ENCODE measurements at places on chromosomes 7 and 10.

GRCh38 chr10:120760253-120760652, 90.9 kb upstream of the WDR11 start:
- no peak for DNase-seq

DNA sequence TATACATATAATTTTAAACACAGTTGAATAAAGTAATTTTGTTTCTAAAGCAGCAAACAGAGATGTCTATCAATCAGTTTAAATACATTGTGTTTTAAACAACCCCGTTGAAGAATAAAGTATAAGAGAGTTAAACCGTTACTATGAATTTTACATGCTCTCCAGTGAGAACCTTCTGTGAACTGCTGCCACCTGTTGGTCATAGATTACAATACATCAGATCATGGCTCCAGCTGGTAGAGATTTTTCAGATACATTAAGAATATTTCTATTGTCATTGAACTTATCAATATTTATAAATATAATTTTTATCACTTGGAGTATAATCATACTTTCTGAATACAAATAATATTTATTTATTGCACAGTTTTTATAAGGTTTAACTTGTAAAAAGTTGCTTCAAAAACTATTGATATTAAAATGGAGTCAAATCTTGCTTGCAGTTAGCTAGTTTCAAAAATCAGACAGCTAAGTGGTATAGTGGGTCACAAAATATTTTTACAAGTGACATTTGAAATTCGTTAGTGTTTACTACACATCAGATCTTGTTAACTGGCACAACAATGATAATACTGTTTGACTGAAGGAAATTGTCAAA, 561.2 kb upstream of the PHF14 start:
- DNase-seq = no peak

GRCh38 chr10:19595212-19595845, 220.9 kb upstream of the PLXDC2 start:
- DNase-seq = no peak

- DNase-seq = no peak
These were observed 523 bp downstream of the ANKRD30A start for GRCh38 chr10:37125921-37126320.

- DNase-seq = no peak
These were observed 156.7 kb upstream of the BET1 start for GRCh38 chr7:94160719-94161435.

- no peak for DNase-seq
These were observed 48.1 kb upstream of the PLEKHA1 start for GRCh38 chr10:122326385-122326784.

GRCh38 chr10:1454428-1454827, 282.9 kb downstream of the ADARB2 start:
- no peak for DNase-seq

GRCh38 chr10:88474884-88475844, 108.0 kb downstream of the RNLS start:
- DNase-seq = no peak

DNA sequence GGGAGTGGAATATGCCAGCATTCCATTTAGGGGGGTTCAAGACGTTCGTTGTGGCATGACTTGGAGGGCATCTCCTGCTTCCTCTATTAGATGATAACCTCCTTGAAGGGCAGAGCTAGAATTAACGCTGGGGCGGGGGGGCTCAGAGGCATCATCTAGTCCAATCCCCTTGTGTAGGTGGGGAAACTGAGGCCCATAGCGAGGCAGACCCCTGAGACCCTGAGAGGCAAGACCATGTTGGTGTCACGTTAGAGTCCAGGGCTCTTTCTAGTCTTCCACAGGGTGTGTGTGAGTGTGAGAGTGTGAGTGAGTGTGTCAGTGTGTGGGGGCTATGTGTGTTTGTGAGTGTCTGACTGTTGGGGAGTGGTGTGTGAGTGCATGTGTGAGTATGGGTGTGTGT, 29.3 kb upstream of the NUB1 start:
- DNase-seq = no peak

DNA sequence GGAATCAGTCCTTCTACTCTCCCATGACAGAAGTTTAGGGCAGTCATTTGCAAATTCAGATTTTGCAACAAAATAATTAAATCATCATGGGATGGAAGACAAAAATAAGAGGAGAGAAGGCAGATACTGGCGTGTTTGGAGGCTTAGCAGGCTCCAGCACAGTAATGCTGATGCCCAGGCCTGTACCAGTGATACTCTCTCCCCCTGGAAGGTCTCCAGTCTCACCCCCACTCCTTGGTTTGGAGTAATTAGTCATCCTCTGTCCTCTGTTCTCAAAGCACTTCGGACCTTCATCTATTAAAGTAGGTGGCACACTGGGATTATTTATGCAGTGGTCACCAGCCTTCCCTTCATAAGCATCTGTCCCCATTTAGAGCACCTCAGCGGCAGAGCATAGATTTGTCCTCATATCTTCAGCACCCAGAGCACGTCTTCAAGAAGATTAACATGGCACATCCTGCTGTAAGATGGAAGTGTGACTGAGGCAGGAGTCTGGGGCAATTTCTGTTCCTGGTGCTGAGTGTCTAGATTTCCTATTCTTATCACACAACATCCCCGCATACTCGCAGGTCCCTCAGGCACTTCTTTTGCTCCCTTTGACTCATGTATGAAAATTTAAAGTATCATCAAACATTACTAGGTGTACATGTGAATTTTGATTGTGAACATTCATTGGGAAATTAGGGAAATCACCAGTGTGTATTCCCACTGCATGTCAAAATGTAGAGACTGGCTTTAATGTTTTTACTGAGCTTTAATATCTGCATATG, 31.3 kb upstream of the TRIL start:
- DNase-seq = no peak

GRCh38 chr7:20444030-20444800, 113.5 kb downstream of the ITGB8 start:
- DNase-seq = no peak

DNA sequence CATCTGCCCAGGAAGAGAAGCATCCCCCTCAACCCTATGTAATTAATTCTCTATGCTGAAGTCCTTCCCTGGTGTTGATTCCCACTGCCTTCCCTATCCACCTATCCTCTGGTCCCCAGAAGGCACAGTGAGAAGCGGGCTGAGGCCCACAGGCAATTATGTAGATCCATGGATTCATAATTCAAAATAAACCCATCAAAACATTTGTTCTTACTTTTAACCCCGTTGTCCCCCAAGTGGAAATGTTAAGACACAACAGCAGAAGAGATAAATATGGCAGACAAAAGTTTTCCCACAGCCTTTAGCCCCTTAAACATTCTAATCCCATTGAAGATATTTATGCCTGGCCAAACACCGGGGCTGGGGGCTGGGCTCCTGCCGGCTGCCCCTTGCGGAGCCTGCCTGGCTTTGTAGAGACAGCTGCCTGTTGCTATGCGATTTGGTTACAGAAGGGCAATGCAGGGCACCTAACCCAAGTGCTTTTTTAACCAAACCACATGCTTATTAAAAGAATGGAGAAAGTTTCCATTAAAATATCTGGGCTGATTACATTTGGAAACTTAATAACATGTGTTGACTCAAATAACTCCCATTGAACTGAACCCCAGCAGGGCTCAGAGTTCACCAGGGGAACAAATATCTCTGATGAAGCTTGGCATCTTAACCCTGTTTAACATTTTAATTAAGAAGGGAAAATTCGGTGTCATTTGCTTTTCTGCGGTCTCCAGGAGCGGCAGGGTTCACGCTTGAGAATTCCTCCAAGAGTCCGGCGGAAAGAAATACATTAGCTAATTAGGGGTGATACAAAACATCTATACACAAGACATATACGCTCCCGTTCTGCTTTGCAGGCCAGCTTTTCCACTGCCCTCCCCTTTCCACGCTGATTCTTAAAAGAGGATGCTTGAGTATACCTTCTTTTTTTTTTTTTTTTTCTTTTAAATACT, 110.8 kb upstream of the FGFR2 start:
- no peak for DNase-seq

GRCh38 chr7:82364671-82365070, 78.9 kb downstream of the CACNA2D1 start:
- no peak for DNase-seq

DNA sequence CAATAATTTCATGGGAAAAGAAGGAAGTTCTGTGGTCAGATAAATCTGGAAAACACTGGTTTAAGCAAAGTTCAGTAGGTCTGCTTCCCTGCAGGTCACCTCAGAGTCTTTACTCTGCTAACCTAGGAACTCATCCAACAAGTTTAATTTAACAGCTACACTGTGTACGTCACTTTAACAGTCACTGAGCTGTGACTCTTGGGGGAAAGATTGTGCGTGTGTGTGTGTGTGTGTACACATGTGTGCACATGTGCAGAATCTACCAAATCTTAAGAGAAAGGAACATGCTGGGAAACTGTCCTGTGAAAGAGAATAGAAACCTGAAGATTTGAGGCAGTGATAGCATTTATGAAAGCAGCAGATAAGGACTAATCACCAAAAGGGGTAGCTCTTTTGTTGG, 62.6 kb downstream of the IKZF1 start:
- no peak for DNase-seq

DNA sequence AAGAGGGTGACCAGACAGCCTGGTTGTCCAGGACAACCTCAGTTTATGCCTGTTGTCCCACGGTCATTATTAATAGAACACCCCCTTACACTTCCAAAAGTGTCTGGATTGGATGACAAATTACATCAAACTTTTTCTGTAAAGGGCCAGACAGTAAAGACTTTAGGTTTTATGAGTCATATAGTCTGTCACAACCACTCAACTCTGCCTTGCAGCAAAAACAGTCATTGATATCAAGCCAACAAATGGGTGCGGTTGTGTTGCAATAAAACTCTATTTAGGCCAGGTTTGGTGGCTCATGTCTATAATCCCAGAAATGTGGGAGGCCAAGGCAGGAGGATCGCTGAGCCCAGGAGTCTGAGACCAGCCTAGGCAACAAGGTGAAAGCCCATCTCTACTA, 66.7 kb upstream of the ATP6V0A4 start:
- no peak for DNase-seq

- no peak for DNase-seq
These were observed 578.5 kb downstream of the SH2D4B start for GRCh38 chr10:81116201-81116600.

DNA sequence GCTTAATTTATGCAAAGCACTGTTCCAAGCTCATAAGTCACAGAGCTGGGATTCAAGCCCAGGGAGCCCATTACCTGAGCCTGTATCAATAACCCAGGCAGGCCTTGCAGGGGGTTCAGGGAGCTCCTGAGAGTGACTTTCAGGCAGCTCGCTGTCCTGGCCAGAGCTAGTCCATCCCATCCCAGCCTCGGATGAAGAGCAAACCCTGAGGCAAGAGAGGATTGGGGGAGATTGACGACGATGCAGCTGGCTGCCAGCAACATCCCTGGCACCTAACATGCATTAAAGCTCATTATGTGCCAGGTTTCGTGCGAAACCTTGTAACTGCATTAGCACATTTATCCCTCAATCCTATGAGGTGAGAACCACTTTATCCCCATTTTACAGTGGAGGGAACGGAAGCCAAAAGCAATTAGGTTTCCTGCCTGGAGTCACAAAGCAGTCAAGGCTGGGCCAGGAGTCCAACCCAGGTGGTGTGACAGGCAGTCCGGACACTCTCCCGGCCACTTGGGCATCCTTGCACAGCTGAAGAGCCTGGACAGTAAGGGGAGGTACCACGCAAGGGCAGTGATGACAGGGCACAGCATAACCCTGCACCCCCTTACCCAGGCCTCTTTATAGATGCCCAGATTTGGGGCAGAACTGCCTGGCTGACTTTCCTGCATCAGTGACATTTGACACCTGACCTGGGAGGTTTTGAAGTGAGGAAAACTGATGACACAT, 129.8 kb upstream of the CHST15 start:
- no peak for DNase-seq

- DNase-seq = no peak
These were observed 42.5 kb upstream of the SLIT1 start for GRCh38 chr10:97228130-97228774.

DNA sequence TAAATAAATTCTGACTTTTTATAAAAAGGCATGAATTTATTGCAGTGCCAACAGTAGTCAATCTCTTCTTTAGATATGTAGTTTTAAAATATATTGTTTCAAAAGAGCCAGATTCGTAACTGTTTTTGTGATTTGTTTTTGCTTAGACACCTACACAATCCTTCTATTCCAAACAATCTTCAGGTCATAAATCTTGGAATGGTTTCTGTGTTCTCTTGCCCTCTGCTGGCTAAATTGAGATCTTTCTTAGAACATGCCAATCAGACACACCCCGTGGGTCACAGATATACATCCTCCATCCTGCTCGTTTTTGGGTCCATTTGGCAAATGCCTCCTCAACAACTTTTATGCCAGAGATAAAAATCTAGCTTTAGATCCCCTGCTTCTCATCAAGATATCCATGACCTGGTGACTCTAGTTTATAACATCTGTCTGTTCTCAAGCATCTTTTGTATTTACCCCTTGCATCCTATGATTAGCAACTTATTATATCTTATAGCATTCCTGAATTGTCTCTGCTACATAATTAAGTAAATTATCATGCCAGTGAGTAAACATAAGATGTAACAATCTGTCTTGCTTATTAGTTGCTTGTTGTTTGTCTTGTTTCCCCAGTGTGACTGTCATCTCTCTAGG, 35.3 kb upstream of the IFRD1 start:
- no peak for DNase-seq

GRCh38 chr10:133378251-133379096, 588 bp upstream of the PAOX start:
- no peak for DNase-seq

DNA sequence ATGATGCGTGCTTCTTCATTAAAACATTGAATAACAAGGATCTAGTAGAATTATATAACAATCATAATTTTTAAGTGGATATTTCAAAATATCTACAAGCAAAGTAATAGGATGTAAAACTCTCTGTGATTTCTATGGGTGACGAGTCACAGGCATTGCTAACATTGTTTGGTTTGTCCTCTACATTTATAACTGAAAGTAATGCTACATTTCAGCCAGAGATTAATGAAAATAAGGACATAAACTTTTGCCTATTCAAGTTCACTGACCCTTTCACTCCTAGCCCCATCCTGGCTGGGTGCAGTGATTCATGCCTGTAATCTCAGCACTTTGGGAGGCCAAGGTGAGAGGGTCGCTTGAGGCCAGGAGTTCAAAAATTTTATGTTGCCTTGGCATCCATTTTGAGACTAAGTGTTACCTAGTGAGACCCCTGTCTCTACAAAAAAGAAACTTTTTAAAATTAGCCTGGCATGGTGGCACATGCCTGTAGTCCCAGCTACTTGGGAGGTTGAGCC, 38.4 kb upstream of the HSPA12A start:
- DNase-seq = no peak

- DNase-seq = no peak
These were observed 34.8 kb upstream of the TNPO3 start for GRCh38 chr7:129089521-129090212.

Data from tibial artery (tissue), 4 donors.